NCI-H1694 (cell line): ENCODE measurements at places on chromosomes 16 and 17.

GRCh38 chr17:78302478-78302877 is 57.4 kb downstream of the SOCS3 start:
- no peak for DNase-seq

DNA sequence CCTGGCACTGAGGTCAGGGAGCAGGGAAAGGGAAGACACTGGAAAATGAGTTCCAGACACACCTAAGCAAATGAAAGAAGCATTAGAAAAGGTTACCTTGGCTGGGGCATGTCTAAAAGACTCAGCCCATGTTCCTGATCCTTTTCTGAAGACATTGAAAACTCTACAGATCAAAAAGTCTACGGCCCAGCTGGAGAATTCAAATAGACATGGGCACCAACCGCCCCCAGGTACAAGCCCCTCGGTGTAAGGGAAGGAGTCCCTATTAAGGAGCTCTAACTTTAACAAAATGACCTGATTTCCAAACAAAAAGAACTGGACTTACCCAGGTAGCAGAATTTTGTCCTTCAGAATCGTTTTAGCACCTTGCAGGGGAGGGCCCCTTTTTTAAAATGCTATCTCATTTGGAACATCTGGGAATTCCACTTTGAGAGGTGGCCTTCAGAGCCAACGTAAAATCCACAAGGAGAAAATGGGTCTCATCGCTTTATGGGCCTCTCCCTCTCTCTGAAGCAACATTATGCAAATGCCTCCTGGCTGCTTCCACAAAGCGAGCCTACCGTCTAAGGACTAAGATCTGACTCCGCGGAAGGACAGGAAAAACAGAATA is 43.6 kb upstream of the RBFOX3 start:
- DNase-seq: no peak

GRCh38 chr17:41863074-41863848 is 2.0 kb downstream of the KLHL11 start:
- no peak for DNase-seq

DNA sequence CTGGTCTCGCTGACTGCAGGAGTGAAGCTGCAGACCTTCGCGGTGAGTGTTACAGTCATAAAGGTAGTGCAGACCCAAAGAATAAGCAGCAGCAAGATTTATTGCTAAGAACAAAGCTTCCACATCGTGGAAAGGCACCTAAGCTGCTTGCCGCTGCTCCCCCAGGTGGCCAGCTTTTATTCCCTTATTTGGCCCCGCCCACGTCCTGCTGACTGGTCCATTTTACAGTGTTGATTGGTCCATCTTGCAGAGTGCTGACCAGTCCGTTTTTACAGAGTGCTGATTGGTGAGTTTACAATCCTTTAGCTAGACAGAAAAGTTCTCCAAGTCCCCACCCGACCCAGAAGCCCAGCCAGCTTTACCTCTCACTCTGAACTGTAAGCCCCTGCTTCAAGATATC is 227.8 kb downstream of the ABCC12 start:
- DNase-seq: no peak

DNA sequence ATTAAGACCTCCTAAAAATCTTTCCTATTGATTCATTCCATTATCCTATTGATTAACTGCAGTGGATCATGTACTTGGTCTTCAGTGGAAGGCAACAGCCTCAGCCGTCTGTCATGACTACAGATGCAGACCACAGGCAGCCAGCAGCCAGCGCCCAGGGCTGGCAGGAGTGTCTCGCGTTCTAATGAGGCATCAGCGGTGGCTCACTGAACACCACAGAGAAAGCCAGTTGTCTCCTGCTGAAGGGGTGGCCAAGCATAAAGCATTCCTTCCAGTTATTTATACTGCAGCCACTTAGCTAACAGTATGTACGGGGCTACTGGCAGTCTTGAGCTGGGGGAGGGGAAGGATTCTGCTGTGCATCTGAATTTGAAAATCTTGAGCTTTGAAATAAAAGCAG is 214.3 kb downstream of the IRX3 start:
- DNase-seq: peak; percentile 11

DNA sequence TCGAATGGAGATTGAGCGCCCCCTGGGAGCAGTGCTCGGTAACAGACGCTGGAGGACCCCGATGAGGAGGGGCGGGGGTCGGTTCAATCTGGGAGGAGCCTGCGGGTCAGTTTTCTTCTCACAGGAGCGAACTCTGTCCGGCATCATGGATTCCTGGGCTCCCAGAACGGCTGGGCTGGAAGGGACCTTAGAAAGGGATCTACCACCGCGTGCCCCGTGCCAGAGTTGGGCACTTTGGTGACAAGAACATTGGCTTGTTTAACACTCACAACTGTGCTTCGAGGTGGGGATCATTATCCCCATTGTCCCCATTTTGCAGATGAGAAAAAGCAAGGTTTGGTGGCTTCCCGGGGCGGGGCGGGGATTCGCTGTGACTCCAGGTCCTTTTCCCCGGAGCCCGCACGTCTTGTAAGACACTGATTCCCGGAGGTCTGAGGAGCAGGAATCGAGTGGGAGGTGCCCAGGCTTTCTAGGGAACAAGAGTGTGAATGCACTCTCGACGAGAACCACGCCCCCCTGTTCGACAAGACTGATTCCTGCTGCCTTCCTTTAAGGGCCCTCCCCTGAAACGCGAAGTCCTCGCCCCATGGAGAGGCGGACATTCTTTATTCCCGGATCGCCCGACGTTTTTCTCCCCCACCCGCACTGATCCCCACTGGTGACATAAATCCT is 1.5 kb upstream of the FBXL19 start:
- DNase-seq: peak; percentile 93

DNA sequence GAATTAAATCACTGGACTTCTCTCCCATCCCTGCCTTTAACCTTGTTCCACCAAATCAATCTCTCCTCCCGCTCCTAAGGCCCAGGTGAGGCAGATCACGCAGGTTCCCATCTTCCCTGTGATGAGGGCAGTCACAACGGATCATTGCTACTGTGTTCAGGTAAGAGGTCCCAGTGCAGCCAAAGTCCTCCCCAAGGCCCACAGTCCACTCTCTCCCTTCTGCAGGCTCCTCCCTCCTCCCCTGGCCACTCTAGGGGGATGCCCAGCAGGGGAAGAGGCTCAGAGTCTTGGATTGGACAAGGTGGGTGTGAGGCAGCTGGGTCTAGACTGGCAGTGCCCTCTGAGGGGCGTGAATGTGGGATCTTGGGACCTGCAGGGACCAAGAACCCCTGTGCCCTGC is 2.6 kb upstream of the ADGRG3 start:
- no peak for DNase-seq

DNA sequence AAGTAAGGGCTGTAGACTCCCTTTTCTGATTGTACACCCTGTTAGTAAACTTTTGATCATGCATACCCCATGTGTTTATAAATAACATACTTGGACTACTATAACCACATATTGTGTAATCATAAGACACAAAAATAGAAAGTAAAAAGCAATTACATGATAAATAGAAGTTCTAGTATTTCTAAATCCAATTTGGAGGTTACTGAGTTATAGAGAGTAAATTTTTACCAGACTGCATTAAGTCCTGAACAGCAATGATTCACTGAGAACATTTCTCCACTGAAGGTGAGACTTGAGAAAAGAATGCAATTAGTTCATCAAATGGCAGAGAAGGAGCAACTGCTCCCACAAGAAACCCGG is 7.7 kb upstream of the TBKBP1 start:
- no peak for DNase-seq

- DNase-seq: no peak
These were observed 98.8 kb upstream of the COX10 start for GRCh38 chr17:13970531-13970930.

DNA sequence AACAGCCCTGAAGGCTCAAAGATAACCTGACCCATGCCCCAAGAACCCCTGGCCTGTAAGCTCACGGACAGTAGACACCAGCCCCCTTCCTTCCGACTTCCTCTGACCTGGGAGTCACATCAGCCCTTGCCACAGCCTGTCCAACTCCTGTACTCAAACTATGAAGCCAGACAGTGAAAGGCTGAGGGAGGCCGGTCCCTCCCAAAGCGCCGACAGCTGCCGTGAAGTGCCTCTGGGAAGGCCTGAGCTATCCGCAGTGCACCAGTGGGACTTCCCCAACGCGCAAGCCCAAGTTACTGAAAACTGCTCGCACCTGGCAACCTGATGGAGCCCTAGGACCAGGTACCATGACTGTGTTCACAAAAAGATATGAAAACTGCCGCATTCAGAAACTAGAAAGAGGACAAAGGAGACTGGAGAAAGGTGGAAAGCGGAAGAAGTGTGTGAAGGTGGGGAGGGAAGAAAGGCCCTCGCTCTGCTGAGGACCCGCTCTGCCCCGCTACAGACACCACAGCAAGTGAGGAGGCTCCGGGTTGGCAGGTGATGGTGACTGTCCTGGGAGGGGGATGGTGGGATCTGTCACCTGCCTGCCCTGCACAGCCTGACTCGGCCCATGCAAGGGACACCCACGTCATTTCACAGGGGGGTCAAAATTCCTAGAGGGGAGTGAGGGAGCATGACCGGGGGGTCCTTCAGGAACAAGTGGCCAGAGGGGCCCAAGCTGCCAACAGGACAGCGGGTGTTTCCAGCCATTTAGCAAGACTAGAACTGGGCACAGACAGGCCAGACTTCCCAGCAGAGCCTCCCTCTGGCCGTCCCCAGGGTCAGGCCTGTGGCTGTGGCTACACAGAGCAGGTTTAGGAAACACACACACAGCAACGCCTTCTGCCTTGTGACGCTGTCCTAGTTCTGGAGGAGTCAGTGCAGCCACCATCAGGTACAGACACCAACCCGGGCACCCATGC is 13.1 kb upstream of the TRAP1 start:
- no peak for DNase-seq

GRCh38 chr16:76081967-76082366 is 195.2 kb upstream of the CNTNAP4 start:
- no peak for DNase-seq

DNA sequence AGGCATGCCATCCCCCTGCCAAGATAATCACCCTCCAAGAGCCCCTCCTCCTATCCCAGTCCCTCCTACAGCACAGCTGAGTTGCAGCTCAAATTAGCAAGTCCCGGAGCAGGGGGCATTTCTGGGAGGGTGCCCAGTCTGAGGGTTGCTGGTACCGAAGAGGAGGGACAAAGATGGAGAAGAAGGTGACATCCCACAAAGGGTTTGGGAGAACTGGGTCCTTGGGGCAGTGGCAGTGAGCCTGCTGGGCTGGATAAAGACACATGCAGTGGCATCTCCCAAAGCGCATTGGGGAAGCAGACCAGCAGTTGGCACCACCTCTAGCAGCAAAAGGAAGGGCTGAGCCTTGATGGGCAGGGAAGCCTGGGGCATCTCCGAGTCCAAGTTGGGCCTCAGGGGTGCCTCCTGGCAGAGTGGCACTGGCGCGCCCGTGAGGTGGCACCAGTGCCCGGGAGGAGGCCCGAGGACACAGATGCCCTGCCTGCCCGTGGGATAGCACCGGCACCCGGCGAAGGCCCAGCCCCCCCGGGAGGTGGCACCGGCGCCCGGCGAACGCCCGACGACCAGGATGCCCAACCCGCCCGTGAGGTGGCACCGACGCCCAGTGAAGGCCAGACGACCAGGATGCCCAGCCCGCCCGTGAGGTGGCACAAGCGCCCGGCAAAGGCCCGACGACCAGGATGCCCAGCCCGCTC is 622 bp downstream of the TOM1L2 start:
- no peak for DNase-seq

- no peak for DNase-seq
These were observed 7.3 kb upstream of the KCTD5 start for GRCh38 chr16:2675021-2675420.

DNA sequence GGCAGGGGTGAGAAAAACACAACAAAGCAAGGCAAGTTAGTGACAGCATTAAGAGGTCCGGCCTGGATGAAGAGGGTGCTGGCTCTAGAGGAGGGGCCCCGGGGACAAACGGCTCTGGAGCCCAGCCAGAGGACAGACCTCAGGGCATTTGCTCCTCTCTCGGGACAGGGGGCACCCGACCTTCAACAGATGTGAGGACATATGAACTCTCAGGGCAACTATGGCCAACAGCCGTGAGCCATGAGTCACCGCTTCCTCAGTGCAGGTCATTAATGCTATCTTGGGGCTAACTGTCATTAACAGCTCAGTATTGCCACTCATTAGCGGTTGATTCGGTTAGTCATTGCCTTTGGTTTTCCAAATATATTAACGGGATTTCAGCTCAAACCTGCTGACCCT is 9.7 kb upstream of the ARL5C start:
- no peak for DNase-seq

GRCh38 chr17:33205552-33205951 is 87.5 kb downstream of the ASIC2 start:
- no peak for DNase-seq

DNA sequence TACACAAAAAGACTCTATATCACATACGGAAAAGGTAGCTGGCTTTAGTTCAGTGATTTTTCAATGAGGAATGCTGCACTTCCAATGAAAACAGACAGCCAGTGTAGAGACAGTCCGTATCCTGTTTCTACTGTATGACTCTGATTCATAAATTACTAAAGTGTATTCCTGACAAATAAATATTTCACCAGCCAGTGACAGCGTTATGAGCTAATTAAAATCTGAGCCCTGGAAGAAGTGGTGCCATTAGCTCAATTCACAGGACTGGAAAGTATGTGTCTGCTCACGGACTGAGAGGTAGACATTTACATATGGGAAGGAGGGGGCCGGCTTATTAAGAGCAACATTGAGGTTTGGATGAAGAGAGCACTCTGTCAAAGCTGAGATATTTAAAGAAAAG is 207.9 kb upstream of the RBFOX1 start:
- DNase-seq: no peak

DNA sequence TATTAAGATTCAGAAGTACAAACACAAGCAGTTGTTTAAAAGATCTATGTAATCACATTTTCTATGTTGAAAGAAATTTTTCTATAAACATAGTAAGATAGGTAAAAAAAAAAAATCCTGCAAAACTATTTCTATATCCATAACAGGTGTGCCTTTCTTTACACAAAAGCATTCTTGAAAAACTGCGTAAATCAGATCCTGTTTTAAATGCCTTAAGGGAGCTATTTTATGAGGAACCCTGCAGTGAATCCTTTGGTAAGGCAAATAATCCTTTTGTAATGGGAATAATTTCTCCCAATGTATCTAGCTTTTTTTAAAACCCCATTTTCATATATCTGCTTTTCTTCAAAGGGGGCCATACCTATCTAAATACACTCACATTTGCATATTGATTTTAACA is 157.3 kb downstream of the AATF start:
- no peak for DNase-seq

DNA sequence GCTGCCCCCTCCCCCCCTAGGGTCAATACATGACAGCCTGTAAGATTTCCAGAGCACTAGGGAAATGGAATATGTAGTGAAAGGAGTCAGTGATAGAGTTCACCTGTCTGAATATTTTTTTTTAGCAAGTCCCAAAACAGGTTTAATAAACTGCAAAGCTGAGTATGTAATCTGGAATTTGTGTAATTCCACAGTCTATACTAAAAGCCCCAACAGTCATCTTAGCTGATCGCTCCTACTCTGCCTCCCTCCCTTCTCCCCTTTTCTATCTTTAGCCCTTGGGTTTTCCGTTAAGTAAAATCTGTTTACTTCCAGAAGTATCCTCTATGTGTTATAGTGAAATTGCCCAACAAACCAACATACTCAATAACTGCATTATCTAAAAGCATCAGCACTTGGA is 3.5 kb downstream of the CDH13 start:
- DNase-seq: no peak
